ENCODE measurements at places on chromosomes 16 and 17. TPM values are rescaled to one million over a fixed set of nuclear protein-coding genes. Genes with fewer than 3 reads are reported as not detected.

The SALL1 gene
- polyA plus RNA-seq: 33.7 TPM

The NDUFAF8 gene
- polyA plus RNA-seq: 91.1 TPM

The ZC3H7A gene
- 32.0 TPM for polyA plus RNA-seq

The CA4 gene
- 6.8 TPM for polyA plus RNA-seq

The GRAP gene
- 0.24 TPM for polyA plus RNA-seq

The CLEC10A gene
- not detected for polyA plus RNA-seq

The GPR139 gene
- 1.9 TPM for polyA plus RNA-seq

The RNF151 gene
- polyA plus RNA-seq: not detected

The NPW gene
- 4.0 TPM for polyA plus RNA-seq

The KRTAP4-9 gene
- polyA plus RNA-seq: not detected

The LLGL2 gene
- polyA plus RNA-seq: 77.1 TPM

The CES1 gene
- polyA plus RNA-seq: 0.80 TPM

The VWA3A gene
- 0.03 TPM for polyA plus RNA-seq

The C1QTNF8 gene
- polyA plus RNA-seq: not detected

The RECQL5 gene
- 34.9 TPM for polyA plus RNA-seq

The TBC1D26 gene
- polyA plus RNA-seq: 1.4 TPM

The HS3ST2 gene
- polyA plus RNA-seq: 1.3 TPM

The LRRC37B gene
- 11.3 TPM for polyA plus RNA-seq

The CBFA2T3 gene
- polyA plus RNA-seq: 0.51 TPM

The CDT1 gene
- polyA plus RNA-seq: 141 TPM

The DYNLRB2 gene
- not detected for polyA plus RNA-seq

The HOXB8 gene
- not detected for polyA plus RNA-seq

The ZG16B gene
- polyA plus RNA-seq: not detected

The CYGB gene
- 2.7 TPM for polyA plus RNA-seq

The ST6GALNAC2 gene
- polyA plus RNA-seq: 0.09 TPM

The ZNHIT3 gene
- 147 TPM for polyA plus RNA-seq

The ATP2C2 gene
- 1.2 TPM for polyA plus RNA-seq

The GTF3C1 gene
- polyA plus RNA-seq: 89.3 TPM

The NOTUM gene
- polyA plus RNA-seq: 0.45 TPM

The PRR35 gene
- 0.38 TPM for polyA plus RNA-seq

The ABHD15 gene
- 1.2 TPM for polyA plus RNA-seq

The CDH1 gene
- 119 TPM for polyA plus RNA-seq

The PRSS21 gene
- polyA plus RNA-seq: 0.76 TPM
